ENCODE measurements at places on chromosomes 16 and 17.

DNA sequence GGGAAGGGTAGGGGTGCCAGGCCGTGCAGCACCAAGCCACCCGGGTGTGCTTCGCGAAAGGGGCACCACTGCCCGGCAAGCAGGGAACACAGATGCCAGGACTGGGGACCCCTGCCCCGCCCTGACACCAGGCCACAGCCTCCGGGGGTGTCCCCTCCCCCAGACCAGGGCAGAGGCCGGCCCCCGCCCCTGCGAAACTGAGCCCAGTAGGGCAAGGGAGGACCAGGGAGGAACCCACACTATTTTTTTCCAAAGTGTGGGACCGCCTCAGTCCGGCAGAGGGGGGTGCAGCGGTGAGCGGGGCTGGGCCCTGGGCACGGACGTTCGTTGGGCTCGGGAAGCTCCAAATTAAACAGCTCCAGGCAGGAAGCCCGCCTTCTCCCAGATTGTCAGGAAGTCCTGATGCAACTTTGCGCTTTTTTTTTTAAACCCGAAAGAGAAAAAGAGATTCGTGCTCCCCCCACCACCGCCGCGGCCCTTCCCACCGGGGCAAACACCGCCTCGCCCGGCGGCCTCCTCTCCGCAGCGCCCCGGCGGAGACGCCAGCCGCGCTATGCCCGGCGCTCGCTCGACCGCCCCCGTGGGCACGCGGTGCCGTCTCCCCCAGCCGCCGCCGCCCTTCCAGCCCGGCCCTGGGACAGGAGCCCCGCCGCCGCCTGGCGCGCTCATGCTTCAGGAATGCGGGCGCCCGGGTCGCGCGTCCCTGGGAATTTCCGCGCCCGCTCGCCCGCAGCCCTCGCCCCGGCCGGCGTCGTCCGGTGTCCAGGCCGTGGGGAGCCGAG lies 755 bp downstream of the PIEZO1 start:
- peak; percentile 62 for DNase-seq

- peak; percentile 69 for DNase-seq
Measured at GRCh38 chr16:525520-526180, 1.9 kb upstream of the CAPN15 start.

- DNase-seq, result no peak
Measured at GRCh38 chr16:20515688-20516090, 60.5 kb downstream of the ACSM2B start.

- DNase-seq, result peak; percentile 71
Measured at GRCh38 chr16:3065069-3065741, at the start of gene IL32. Gene IL32 (plus strand): TSS chr16:3065640. CDS start chr16:3065812, 172 bp downstream.

GRCh38 chr17:65155622-65156021 lies 18.5 kb downstream of the RGS9 start:
- DNase-seq, result no peak

DNA sequence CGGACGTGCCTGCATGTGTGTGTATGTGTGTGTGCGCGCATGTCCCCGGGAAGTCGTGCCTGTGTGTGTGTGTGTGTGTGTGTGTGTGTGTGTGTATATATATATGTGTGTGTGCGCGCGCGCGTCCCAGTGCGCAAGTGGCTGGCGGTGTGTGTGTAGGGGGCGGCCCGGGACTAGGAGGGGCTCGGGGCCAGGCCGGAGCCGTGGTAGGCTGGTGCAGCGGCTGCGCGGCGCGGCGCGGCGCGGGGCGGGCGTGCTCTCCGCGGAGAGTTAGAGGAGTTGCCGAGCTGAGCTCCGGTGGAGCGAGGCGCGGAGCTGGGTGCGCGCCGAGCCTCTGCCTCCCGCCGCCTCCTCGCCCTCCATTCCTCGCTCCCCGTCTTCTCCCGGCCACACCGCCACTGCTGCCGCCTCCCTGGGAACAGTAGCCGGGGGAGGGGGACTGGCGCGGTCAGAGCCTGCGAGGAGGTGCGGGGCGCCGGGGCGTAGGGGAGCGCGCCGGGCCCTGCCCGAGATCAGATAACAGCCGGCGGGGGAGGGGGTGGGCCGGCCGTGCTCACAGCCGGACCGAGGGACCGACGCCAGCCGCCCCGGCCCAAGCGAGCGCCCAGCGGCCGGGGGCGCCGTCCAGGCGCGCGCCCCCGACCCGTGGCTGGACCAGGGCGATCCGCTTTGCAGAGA lies at the start of gene KCNJ12:
TSS of gene KCNJ12 (plus strand) at position 277 of the 678 bp plus-strand sequence. CDS start 38,986 bp downstream, outside the sequence.
- DNase-seq, result no peak

DNA sequence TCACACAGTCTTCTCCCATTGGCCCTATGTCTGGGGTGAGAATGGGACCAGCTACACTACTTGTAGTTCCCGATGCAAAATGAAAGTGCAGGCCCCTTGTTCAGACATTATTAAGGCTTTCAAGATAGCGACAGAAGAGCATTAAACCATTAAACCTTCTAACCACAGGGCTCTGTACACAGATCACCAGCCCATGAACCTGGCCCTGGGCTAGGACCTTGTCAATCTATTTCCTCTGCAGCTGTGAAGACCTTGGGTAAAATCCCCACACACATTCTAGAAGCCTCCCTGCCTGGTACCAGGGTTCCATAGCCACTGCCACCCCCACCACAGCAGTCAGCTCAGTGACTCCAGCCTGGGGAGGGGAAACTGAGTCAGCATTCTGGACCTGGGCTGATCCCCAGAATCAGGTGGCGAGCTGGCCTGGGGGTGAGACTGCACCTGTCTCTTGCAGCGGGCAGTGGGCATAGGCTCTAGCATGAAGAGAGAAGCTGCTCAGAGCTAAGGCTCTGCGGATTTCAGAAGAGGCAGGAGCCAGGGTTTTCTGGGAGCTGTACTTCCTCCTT lies 119.7 kb upstream of the LHX1 start:
- DNase-seq, result no peak

GRCh38 chr16:65201511-65201910 lies 79.6 kb upstream of the CDH11 start:
- no peak for DNase-seq

DNA sequence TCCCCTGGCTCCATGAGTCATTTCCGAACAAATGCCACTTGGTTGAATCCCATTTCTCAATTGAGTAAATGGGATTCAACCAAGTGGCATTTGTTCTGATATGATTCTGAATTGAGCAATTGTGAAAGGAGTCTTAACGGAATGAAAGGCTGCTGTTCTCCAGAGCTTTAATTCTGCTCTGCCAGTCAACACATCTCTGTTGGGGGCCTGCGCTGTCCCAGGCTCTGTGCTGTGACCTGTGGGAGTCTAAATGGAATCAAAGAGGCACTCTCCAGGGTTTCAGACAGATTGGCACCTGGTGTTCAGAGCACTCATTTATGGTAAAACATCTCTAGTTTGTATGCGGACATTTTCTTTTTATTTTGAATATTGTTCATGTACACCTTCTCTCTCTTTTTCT lies 126.2 kb downstream of the WSCD1 start:
- no peak for DNase-seq

GRCh38 chr17:2058586-2059546 lies 4.0 kb downstream of the HIC1 start:
- peak; percentile 71 for DNase-seq

GRCh38 chr17:9291912-9292560 lies 270.7 kb downstream of the NTN1 start:
- DNase-seq, result peak; percentile 59

DNA sequence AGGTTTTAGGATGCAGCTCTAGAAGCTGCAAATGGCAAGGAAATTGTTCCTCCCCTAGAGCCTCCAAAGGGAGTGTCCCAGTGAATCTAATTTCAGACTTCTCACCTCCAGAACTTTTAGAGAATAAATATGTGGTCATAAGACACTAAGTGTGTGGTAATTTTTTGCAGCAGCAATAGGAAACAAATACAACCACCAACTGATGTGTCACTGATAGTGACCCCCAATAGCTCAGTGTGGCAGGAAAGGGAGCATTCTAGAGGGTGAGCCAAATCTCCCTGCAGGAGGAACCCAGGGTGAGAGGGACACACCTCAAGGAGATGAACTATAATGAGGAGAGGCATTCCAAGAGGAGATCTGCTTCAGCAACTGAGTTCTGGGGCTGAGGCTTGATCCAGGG lies 4.1 kb downstream of the CCL4L2 start:
- DNase-seq, result no peak

DNA sequence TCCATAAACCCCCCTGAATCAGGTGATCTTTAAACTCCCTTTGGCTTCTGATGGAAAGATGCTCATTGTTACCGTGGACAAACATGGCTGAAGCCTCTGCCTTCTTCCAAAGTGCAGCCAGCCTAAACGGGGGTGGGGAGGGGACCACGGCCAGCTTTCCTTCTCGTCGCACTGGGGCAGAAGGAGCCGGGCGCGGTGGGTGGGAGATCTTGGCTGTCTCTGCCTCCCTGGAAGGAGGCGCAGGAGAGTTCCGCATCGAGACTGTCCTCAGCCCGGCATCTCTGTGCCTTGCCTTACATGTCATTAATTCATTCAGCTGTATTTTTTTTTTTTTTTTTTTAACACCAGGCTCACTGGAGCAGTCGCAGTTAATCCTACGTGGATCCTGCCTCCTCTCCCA lies 163.3 kb upstream of the PLCG2 start:
- DNase-seq, result no peak

GRCh38 chr17:4008082-4008435 lies 43.8 kb upstream of the ATP2A3 start:
- no peak for DNase-seq

GRCh38 chr16:48555155-48555554 lies 54.8 kb downstream of the N4BP1 start:
- no peak for DNase-seq

- no peak for DNase-seq
Measured at GRCh38 chr16:63890723-63891122, 1231.1 kb downstream of the CDH11 start.

GRCh38 chr16:84566545-84567257 lies 51.2 kb downstream of the COTL1 start:
- no peak for DNase-seq

Measured in stimulated activated CD4-positive, alpha-beta T cell treated with anti-CD3 and anti-CD28 coated beads, Interleukin-4, amount 100 ng/mL, for 1 hour (primary cell).